ENCODE measurements at places on chromosomes 6 and 20.

DNA sequence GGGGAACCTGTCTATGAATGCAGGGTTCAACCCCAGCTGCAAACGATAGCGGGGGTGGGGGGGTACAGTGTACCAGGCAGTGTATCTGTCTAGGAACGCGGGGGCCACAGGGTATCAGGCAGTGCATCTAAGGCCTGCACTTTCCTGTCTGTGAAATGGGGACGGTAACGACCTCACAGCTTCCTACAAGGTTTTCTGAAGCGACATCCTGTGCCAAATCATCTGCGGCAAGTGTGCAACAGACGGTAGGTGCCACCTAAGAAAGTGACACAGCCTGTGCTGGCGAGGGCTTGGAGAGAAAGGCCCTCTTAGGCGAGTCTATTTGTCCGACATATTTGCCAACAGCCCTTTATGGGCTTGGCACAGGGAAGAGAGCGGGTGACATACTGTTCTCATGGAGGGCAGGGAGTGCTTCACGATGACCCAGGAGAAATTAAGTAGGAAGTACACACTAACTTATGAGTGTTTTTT lies 3.8 kb downstream of the DIDO1 start:
- DNase-seq = no peak

DNA sequence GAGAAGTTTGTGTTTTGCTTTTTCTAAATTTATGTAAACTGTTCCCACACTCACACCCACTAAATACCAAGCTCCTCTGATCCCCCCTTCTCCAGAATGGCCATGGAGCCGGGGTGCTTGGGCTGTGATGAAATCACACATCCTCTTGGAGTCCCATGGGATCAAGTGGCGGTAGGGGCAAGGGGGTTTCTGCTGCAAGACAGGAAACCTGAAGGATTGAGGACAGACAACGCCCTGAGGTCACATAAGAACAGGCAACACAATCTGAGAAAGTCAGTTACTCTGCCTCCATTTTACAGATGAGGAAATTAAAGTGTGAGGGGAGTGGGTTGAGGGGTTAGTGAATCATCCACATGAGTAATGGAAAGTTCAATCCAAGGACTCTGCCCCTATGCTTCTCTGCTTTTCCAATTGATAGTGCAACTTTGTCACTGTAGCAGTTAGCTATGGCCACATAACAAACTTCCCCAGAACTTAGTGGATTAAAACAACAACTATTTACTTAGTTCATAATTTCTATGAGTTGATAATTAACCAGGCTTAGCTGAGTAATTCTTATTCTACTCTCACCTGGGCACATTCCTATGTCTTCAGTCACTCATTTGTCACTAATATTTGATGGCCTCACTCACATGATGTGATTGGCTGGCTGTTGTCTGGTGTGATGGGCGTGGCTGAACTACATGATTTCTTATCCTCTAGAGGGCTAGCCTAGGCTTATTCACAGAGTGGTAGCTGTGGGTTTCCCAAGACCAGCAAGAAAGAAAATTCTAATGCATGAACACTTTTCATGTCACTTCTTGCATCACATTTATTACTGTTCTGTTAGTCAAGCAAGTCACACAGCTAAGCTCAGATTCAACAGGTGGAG lies 311.1 kb upstream of the RNF24 start:
- DNase-seq = no peak

DNA sequence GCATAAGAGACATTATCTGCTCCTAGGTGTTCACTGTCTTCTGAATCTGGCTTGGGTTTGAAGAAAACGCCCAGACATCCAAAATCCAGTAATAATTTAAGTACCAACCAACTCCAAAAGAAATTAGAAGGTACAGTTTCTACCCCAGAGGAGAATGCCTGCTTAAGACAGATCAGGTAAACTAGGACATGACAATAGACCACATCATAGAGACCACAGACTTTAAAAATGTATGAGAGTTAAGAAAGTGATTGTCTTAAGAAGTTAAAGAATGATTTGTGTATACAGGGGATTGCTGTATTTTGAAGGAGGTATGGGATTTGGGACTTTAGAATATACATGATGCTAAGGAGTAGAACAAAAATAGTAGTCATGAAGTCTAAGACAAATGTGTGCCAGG lies 120.8 kb upstream of the EDN1 start:
- no peak for DNase-seq

DNA sequence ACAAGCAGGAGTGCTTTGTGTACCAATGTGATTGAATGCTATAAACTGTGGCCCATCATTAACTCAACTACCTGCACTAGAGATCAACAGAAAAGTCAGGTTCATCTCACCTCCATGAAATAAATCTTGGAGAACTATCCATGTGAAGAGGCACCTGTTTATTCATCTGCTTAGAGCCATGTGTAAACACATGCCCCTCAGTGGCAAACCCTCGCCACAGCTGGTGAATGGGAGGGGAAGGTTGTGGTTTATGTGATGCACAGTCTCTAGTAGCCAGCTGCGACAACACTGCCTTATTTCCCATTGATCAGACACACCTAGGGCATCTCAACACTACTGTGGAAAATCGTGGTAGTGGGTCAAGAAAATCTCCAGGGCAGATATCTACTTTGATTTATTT lies 640.2 kb downstream of the PTPRT start:
- DNase-seq = no peak

DNA sequence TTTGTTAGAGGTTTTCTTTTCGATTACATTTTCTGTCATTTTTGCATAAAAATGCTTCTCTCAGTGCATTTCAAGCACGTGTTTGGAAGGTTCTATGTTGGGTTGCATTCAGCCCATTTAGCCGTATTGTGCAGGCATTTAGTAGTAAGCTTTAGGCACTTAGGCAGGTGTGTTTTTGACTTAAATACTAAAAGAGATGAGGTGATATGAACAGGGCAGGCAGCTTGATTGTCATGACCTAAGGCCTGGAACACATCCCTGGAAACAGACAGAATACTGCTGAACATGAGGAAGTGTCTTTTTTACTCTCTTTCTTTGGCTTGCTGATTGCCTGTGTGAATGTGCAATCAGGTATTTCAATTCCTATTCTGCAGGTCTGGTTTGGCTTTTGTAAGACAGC lies 610.5 kb upstream of the MAN1A1 start:
- no peak for DNase-seq

DNA sequence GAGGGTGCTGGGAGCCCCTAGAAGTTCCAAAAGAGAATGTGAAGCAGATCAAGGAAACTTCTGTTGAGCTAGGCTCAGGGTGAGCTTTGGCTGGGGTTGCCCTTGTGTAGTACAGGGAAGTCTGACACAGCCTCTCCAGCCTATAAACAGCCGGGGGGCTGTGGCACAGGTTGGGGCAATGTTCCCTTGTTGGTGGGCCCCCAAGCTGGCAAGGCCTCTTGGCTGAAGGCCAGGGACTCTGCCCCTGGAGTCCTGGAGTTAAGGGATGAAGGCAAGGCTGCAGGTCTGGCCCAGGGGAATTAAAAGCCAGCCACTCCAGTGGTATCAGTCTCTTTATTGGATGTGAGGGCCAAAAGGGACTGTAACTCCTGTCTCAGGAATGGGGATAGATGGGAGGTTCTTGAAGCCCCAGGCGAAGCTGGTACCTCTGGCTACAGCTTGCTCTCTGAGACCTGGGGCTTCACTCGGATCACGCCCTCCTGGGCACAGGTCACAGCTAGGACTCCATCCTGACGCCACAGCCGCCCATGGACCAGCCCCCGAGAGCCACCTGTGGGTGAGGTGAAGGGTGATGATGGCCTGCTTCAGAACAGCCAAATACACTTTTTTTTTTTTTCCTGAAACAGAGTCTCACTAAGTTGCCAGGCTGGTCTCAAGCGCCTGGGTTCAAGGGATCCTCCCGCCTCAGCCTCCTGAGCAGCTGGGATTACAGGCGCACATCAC lies 8.0 kb downstream of the SNX21 start:
- no peak for DNase-seq

DNA sequence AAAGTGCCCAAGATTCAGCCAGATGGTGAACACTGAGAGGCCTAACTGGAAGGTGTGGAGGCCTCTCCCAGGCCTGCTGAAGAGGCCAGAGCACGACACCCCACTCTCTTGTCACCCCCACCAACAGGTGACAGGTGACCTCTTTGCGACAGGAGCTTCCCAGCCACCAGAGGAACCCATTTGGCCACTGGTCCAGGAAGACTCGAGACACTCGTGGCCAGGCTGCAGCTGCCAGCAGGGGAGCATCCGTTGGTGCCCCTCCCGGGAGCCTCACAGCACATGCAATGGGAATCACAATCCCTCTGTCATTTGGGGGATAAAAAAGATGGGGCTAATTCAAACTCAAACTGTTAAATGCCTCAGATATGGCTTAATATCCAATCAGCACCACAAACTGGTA lies 163.4 kb downstream of the INSM1 start:
- no peak for DNase-seq

DNA sequence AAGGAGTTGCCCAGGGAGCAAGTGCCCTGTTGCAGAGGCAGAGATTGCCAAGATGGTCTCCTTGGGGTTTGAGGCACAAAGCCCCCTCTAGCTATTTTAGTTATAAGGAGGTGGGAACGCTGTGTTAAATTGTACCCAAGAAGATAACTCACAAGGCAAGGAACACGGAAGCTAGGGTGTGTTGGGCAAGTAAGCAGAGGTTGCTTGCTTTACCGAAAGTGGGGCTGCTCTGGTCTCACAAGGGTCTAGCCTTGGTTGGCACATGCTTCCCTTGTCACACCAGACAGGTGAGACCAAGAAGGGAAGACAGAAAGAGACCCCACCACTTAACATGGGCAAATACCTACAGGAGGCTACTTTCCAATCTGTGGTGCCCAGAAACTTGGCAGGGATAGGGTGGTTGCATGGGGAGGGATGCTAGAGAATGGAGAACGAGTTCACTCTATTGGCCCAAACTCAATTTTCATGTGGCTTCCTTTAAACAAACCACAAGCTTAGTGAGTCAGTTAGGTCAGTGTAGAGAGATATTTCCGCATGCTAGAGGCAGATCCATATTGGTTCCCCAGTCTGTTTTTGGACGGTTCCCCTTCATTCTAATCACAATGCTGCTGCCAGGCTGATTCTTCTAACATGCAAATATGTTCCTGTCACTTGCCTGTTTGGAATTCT lies 42.4 kb downstream of the PLAGL1 start:
- no peak for DNase-seq

Measured in foreskin melanocyte (primary cell).